Epithelial cell of esophagus (primary cell): ENCODE measurements at places on chromosomes 7 and 10.

- DNase-seq: peak; percentile 68
Measured at GRCh38 chr10:11678074-11678793, 63.9 kb upstream of the ECHDC3 start.

GRCh38 chr10:115830265-115830970, 442.6 kb downstream of the GFRA1 start:
- DNase-seq: no peak

DNA sequence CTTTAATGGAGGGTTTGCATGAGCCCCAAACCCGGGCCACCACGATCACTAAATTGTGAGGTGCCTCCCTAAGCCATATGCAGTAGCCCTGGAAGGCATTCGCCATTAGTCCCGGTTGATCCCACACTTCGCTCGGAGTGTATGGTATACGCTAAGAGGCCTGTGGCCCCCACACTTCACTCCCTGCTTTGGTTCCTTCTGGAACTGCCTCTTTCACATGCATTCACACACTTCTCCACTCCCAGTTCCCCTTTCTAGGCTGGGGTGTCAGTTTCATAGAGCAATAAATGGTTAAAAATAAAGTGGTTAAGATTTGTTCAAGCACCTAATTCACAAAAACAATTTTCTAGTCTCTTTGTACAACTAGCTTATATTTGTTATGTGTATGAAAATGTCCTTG, 212.1 kb upstream of the KCND2 start:
- no peak for DNase-seq

GRCh38 chr10:133335246-133336117, 1.2 kb downstream of the CALY start:
- no peak for DNase-seq

DNA sequence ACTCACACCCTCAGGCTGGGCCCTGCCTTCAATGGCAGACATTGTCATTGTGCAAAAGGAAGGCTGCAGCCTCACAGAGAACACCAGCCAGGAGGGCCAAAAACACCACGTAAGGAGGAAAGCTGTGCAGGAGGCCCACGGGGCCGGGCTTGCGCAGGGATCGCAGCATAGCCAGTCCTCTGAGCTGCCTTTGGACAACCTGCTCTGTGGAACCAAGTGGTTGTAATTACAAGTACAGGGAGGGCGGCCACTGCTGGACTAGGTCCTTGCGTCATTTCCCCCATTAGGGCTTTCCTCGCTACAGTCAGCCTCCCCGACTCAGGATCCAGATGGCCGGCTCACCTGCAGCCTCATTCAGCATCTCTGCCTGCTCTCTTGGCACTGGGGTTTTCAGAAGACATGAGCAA, 66.9 kb downstream of the FAM53B start:
- no peak for DNase-seq

DNA sequence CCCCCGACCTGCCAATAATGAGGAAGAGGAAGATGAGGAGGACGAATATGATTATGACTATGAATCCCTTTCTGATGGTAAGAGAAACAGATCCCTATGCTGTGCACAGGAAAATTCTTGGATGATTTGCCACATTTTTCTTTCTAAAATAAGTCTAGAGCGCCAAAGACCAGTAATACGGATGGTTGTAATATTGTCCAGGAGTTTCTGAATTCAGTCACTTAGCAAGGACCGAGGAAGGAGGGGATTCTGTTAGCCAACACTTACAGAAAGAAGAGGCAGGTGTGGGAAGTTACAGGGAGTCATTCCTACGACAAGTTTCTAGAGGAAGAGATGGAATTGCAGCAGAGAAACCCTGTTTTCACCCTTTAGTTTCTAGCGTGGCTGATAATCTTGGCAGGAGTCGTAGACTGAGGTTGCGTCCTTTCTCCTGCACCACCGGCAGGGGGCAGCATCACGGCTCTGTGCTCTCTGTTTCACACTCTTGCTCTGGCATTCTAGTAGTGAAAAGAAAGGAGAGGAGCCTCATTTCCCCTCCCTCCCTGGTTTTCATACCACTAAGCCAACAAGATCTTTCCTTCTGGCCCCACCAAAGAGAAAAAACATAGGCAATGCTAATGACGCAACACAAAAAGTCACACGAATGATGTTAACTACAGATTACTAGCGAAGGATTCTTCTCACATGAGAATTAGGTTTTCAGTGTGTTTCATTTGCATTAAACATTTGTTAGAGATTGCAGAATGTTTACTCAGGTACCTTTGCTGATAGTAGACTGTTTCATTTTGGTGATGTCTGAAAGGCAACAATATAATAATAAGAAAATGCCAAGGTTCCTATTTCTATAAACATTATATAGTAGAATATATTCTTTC, 82.7 kb downstream of the NOC3L start:
- DNase-seq: peak; percentile 53

GRCh38 chr10:28797904-28798371, 120.6 kb downstream of the BAMBI start:
- no peak for DNase-seq

DNA sequence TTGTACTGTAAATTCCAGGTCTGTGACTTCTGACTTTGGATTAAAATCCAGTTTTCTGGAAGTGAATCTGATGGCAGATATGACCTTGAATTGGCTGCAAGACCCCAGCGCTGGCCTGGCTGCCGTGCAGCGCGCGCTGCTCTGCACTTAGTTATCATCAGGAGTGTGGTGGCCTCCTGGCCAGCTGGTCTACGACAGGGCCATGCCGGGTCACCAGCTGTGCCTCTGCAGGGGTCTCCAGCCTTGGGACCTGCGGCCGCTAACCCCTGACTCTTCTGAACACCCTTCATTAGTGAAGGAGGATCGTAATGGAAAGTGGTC, 190.7 kb upstream of the SH2B2 start:
- DNase-seq: no peak

GRCh38 chr7:99090771-99091542, 53.0 kb downstream of the SMURF1 start:
- DNase-seq: peak; percentile 55

DNA sequence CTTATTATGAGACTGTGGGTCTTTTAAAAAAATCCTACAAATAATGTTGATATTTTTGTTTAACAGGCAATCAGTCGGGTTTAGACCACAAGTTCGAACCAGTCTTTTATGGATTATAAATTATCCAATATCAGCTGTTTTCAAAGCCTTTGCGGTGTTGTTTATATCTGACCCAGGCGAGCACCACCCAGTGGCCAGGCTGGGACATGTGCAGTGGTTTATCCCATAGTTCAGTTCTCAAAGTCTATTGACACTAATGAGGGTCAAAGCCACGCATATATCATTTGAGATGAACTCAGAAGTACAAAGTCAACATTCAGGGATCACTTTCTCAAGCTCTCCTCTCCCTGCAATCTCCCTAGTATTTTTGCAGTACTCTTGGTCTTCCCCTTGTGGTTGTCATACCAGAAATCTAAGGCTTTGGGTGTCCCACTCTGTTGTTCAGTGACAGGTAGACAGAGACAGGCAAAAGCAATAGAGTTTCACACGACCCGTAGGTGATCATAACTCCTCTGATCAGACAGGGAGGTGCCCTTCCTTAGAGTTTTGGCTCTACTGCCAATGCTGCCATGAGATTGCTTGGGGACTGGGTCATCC, 117.4 kb upstream of the POM121L12 start:
- no peak for DNase-seq

- DNase-seq: no peak
Measured at GRCh38 chr7:41691286-41692190, 11.4 kb downstream of the INHBA start.

GRCh38 chr10:49830846-49831245, 68.7 kb upstream of the OGDHL start:
- DNase-seq: no peak

DNA sequence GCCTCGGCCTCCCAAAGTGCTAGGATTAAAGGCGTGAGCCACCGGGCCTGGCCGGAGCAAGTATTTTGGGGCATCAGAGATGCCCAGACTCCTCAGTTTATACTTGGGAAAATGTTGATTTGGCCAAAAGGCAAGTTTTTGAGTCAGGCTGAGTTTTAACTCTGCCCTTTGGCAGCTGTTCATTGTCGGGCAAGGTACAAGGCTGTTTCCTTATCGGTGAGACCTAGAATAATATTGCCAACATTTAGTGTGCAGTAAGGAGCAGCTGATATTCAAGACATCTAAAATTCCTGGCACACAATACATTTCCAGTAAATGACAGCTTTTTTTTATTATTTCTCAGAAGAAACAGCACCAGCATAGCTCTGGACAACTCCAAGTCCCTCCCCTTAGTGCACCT, 147.6 kb upstream of the C7orf33 start:
- DNase-seq: no peak

- no peak for DNase-seq
Measured at GRCh38 chr7:159108941-159109652, 35.6 kb downstream of the VIPR2 start.

GRCh38 chr7:150904011-150904909, 51.9 kb downstream of the AOC1 start:
- DNase-seq: no peak

- DNase-seq: no peak
Measured at GRCh38 chr7:158263964-158264748, 323.5 kb downstream of the PTPRN2 start.

- no peak for DNase-seq
Measured at GRCh38 chr10:49072166-49072885, 43.0 kb downstream of the VSTM4 start.

DNA sequence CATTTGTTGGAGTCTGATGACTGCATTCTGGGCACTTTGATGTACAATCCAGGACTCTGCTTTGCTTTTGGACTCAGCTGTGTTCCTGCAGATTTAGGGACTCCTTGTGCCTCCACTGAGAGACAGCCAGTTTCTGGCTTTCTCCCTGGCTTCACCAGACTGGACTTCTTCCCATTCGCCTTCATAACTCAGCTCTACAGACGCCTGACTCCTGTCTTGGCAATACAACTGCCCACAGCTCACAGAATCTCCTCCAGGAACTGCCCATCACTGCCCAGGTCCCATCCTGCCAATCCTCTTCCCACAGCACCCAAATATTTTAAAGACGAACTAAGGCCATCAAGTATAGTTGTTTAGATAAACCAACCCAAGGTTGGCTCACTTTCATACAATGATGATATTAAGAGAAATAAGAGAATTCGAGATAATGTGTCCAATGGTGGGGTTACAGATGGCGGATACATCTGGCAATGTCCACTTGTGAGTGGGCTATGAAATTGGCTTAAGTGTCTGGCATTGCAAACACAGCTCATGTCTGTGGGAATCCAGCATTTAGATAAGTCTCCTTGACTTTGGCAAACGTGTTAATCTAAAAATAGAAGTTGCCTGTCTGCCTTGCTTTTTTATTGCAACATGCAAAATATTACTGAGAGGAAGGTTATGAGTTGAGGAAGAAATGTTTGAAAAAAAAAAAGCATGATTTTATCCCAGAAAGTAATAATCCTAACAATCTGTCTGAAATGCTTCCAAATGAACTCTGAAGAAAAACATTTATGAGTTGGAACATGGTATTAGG, 95.1 kb downstream of the ITGA8 start:
- DNase-seq: no peak

- DNase-seq: no peak
Measured at GRCh38 chr10:118505363-118505762, 90.1 kb downstream of the PRLHR start.

GRCh38 chr7:52586704-52587103, 448.7 kb upstream of the POM121L12 start:
- no peak for DNase-seq

DNA sequence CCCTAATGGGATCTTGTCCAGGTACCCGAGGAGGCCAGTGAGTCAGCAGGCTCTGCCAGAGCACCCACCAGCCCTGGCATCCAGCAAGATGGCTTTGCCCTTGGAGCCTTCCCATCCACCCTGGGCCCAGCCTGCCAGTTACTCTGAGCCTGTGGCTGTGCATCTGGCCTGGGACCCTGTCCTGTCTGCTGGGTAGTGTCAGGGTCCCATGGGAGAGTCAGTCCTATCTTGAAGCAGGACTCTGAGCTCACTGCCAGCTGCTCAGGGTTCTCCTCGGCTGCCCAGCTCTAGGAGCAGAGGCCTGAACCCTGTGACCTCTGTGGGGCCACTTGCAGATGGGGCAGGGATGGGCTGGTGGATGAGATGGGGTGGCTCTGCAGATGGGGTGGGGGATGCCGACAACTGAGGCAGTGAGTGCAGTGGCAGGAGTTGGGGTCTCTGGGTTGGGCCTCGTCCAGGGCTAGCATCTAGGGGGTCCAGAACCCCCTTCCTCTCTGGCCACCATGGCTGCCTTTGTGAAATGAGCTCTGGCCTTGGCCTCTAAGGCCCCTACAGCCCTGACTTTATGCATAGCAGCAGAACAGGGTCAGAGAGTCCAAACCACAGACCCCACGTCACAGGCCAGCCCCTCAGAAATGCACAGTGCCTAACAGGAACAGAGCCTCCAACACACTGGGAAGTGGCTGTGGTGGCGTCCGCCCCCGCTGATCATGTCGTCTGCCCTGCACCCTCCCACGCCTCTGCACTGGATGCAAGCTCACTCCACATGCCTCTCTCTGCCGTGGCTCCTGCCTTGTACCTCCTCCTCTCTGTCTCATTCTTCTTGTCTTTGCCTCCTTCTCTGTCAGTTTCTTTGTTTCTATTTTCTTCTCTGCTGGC, 88.1 kb upstream of the RET start:
- no peak for DNase-seq

DNA sequence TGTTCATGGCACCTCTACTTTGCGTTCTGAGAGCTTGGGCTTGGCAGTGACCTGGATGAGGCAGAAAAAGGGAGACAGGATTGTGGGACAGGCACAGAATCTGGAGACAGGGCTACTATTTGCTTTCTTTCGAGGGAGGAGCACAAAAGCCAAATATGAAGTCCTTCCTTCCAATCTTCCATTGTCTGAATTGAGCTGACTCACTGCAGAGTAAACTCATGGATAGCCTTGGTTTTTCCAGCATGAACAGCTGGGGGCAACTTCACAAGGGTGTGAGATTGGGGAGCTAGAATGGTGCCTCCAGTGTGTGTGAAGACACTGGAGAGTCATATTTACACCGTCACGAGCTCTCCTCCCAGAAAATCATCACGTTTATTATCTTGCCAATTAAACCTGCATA, 55.6 kb upstream of the NRP1 start:
- no peak for DNase-seq

DNA sequence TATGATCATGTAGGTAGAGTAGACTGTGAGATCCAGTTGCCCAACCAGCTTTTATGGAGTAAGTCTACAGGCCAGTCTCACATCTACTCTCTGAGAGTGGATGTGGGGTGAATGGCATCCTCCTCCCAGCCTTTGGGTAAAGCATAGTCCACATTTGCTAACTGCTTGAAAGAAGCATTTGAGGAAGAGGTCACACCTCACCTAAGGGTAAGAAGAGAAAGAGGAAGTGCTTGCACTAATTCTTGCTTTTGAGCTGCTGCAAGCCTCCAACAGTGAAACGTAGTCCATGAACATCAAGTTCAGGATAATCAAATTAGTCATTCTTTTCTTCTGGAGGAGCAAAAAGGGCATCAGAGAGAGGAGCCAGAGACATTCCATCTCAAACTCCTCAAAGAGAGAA, 93.9 kb upstream of the AGR3 start:
- no peak for DNase-seq

DNA sequence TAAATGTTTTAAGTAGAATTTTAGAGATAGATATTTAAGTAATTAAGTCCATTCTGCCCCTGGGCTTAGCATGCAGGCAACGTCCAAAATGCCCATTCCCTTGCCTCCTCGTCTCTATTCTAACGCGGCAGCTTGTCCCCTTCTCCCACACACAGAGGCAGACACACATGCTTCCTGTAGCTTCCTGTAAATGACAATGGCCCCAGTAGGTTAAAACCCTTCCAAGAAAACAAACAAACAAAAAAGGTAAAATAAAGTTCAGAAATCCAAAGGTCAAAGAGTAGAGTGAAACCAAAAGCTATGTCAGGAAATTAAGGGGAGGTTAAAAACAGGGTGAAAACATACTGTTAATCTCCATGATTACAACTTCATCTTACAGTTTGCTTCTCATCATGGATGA, 857.6 kb downstream of the GATA3 start:
- DNase-seq: no peak

GRCh38 chr7:37549076-37549931, 100.6 kb upstream of the ELMO1 start:
- no peak for DNase-seq
